ENCODE measurements at places on chromosomes 5 and 9.
A peak's percentile ranks its signal among the peaks of the same experiment; 100 is the strongest.

GRCh38 chr9:38619556-38620447, 594 bp downstream of the ANKRD18A start:
- DNase-seq: peak; percentile 6

DNA sequence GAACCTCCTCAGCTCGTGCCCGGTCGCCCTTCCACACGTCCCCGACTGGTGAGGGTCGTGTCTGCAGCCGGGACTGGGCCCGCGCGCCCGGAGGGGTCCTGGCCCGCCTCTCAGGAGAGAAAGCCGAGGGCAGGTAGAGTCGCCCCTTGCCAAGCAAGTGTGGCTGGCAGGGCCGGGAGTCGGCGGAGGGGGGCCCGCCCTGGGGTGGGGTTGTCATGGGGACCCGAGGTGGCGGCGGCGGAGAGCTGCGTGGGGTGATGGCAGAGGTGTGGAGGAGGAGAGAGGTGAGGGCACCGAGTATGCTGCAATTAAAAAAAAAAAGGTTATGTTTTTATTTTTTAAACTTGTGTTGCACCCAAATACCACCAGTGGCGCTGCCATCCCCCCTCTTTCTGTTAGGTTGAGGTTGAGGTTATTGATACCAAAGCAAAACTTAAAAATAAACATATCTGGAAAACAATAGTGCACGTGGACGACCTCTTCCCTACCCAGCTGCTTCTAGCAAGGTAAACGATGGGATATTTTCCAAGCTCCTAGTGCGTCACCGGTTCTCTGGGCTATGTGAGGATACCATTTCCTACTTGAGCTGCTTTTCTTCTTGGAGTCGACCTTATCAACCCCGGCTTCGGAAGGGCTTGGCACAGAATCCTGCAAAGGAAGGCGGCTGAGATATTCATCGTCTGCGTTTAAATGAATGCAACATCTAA, 660 bp downstream of the SCAMP1 start:
- DNase-seq: peak; percentile 80

GRCh38 chr5:2423634-2424033, 327.8 kb downstream of the IRX2 start:
- DNase-seq: no peak

DNA sequence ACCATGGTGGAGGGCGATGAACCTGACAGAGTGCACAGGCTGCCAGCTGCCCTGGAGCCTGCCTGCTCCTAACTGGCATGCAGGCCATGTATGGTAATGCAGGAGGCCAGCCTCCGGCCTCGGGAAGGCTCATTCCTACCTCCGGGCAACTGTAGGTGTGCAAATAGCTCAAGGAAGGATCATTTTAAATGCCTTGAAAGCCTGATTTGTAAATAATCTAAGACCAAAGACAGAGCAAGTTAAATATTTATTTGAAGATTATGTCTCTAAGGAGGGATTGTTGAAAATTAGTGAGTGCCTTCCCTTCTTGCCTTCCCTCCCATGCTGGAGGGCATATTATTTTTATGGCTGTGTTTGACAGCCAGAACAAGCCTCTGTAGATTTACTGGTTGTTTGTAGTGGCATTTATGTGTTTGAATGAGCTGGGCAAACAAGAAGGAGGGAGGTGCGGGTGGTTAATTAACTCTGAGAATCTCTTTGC, 285.7 kb upstream of the TUT7 start:
- DNase-seq: peak; percentile 35

GRCh38 chr9:126587187-126588185, 26.2 kb upstream of the LMX1B start:
- DNase-seq: peak; percentile 87

GRCh38 chr5:89397096-89397495, 514.1 kb upstream of the MEF2C start:
- no peak for DNase-seq

- DNase-seq: peak; percentile 53
Observed at GRCh38 chr5:160118349-160119141, 705 bp downstream of the PWWP2A start.

- DNase-seq: peak; percentile 87
Observed at GRCh38 chr5:181188700-181189362, 16.2 kb downstream of the TRIM7 start.
